ENCODE measurements at places on chromosomes 12 and 14. TPM values are rescaled to one million over a fixed set of nuclear protein-coding genes. Genes with fewer than 3 reads are reported as not detected.

Gene KRT79
- total RNA-seq, result 0.16 TPM

Gene ACOT4
- 3.0 TPM for total RNA-seq

Gene CISTR
- not detected for total RNA-seq

Gene ADSS1
- 2.2 TPM for total RNA-seq

Gene CMKLR1
- not detected for total RNA-seq

Gene HSPB8
- not detected for total RNA-seq

Gene TAS2R20
- 1.2 TPM for total RNA-seq

Gene NFE2
- not detected for total RNA-seq

Data from activated CD4-positive, alpha-beta T cell treated with anti-CD3 and anti-CD28 coated beads for 36 hours (primary cell).